Suprapubic skin (tissue), 4 donors: ENCODE measurements at places on chromosomes 16 and 17. TPM values are rescaled to one million over a fixed set of nuclear protein-coding genes. Genes with fewer than 3 reads are reported as not detected.

GRCh38 chr16:86962913-86963312 is 354.3 kb downstream of the C16orf95 start:
- no peak for DNase-seq

DNA sequence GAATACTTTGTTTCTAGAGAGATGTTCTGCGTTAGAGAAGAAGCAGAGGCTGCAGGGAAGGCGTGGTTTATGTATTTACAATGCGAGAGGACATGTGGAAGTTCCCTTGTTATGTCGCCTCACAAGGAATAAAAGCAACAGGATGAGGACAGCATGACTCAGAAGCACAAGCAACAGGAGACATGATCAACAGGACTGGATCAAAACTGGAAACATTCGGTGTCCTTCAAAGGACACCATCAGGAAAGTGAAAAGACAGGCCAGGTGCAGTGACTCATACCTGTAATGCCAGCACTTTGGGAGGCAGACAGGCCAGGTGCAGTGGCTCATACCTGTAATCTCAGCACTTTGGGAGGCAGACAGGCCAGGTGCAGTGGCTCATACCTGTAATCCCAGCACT is 52.6 kb downstream of the CCDC57 start:
- no peak for DNase-seq

- no peak for DNase-seq
Measured at GRCh38 chr16:19994466-19995170, 79.1 kb downstream of the GPR139 start.

DNA sequence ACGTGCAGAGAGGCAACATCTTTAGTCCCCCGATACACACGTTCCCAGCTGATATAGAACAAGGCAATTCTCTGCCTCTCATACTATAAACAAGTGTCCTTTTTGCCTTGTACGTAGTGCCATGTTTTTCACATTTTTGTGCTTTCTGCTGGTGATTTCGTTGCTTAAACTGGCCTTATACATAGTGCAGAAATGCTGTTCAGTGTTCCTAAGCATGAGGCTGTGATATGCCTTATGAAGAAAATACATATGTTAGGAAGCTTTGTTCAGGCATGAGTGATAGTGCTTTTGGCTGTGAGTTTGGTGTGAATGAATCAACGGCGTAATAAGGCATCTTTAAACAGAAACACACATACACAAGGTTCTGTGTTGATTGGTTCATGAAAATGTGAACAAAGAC is 77.2 kb downstream of the KATNIP start:
- DNase-seq, result no peak

GRCh38 chr17:9890124-9890523 is 14.9 kb downstream of the RCVRN start:
- DNase-seq, result no peak

- DNase-seq, result no peak
Measured at GRCh38 chr17:50205963-50206505, 4.6 kb upstream of the COL1A1 start.

GRCh38 chr16:69555437-69555836 is 10.3 kb upstream of the NFAT5 start:
- DNase-seq, result no peak

DNA sequence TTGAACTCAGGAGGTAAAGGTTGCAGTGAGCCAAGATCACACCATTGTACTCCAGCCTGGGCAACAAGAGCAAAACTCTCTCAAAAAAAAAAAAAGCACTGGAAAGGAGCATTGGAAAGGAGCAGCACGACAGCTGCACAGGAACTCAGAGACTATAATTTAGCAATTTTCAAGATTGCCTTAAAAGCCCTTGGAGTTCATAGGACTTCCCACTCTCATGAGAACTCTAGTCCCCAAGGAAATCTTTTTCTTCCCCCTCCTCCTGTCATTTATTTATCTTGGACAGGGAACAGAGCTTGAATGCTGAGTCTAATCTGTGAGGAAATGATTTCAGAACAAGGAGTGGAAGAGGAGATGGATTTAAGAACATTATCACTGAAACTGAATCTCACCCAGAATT is 69.0 kb downstream of the PLXDC1 start:
- DNase-seq, result no peak

DNA sequence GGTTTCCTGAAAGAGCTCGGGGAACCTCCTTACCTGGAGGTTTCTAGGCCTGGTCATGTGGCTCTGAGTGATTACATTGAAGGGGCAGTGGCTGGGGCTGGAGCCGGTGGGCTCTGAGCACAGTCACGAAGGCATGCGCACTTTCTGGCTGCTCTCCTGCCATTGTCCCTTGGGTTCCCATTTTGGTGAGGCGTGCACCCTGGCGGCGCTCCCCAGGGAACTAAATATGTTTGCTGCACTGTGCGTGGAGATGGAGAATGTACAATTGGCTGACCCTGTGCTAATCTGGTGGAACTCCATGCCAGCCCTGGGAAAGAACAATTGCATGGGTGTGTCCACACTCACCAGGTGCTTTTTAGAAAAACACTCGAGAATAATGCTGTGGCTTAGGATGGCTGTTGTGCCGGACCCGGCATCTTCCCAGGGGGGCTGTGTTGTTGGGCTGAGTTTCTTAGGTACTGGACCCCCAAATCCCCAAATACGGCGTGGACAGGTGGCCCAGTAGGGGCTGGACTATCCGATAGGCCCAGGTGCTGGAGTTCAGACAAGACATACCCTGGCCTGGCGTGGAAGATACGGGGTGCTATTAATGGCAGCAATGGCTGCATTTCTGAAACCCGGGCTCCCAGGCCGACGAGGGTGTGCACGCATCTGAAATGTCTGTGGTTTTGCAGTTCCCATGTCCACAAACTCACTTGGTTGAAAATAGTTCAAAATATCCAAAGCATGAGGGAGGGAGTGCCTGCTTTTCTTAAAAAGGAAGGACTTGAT is 230.5 kb downstream of the SEC14L1 start:
- DNase-seq, result peak; percentile 56

DNA sequence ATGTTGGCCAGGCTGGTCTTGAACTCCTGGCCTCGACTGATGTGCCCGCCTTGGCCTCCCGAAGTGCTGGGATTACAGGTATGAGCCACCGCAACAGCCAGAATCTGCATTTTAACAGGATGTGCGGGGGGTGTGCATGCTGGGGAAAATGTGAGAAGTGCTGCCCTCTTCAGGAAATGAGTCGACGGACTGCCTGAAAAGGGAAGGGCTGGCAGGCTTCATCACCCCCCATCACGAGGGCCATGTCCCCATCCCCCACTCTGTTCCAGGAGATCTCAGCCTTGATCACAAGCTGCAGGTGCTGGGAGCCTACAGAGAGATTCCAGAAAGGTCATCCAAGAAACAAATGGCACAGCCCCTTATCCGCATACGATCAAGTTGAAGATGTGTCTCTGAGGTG is 195.3 kb upstream of the RPL38 start:
- no peak for DNase-seq

- no peak for DNase-seq
Measured at GRCh38 chr17:60559995-60560859, 34.2 kb upstream of the APPBP2 start.

DNA sequence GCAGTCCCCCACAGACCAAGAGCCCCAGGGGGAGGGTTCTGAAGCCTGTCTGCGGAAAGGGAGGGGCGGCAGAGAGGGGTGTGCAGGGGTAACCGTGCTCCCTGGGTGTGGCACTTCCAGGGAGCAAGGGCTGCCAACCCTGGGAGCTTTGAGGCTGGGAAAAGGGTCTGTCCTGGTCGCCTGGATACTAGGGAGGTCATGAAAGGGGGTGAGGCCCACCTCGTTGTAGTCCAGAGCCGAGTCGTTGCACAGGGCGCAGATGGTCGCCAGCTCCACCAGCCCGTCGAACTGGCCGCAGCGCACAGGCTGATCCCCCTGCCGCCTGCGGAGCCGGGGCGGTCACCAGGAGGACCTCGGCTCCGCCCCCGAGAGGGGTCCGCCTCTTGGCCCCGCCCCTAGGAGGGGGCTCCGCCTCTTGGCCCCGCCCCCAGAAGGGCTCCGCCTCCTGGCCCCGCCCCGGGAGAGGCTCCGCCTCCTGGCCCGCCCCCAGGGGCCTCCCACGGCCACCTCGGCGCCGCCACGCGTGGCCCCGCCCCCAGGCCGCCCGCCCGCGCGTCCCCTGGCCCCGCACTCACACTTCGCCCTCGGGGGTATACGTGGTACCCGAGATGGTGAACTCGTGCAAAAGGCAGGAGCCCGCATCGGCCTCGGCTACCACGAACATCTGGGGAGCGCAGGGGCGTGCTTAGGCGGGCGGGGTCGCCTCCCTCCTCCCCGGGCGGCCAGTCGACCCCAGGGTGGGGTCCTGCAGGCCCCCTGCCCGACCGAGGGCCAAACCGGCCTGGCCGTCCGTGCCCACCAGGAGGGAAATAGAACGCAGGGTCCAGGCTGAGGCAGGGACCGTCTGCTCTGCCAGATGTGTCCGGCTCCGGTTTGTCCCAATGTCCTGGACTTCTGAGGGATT is 19.5 kb downstream of the ATP2A3 start:
- no peak for DNase-seq

- no peak for DNase-seq
Measured at GRCh38 chr17:73307130-73307529, 4.7 kb downstream of the CDC42EP4 start.

DNA sequence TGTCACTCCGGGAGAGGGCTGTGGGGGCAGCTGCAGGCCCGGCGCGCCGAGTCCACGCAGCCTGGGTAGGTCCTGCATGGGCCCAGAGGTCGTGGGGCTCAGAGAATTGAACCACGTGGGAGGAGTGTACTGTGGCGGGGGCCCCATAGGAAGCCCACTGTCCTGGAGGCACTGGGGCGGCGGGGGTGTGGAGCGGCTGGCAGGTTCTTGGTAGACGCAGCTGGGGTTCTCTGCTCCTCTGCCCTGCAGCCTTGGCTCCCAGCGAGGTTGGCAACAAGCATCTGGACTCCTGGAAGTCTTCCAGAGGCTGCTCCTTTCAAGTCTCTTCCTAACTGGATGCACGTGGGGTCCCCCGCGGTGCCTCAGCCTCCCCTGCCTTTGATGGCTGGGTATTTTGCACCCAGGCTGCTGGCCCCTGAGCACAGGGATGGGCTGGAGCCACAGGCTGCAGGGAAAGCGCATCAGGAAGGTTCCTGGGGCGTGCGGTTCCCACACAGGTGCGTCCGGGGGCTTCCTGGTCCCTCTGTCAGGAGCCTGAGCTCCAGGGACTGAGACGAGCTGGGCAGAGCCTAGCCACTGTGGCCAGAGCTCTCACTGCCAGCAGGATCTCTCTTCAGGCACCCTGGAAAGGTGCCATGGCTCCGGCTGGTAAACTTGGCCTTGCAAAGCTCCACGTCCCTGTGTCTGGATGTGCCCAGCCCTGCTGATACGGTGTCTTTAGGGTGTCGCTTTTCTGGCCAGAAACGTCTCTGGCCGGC is 9.3 kb downstream of the KCTD5 start:
- no peak for DNase-seq

GRCh38 chr16:81453091-81453728 is 8.6 kb downstream of the CMIP start:
- DNase-seq, result no peak

DNA sequence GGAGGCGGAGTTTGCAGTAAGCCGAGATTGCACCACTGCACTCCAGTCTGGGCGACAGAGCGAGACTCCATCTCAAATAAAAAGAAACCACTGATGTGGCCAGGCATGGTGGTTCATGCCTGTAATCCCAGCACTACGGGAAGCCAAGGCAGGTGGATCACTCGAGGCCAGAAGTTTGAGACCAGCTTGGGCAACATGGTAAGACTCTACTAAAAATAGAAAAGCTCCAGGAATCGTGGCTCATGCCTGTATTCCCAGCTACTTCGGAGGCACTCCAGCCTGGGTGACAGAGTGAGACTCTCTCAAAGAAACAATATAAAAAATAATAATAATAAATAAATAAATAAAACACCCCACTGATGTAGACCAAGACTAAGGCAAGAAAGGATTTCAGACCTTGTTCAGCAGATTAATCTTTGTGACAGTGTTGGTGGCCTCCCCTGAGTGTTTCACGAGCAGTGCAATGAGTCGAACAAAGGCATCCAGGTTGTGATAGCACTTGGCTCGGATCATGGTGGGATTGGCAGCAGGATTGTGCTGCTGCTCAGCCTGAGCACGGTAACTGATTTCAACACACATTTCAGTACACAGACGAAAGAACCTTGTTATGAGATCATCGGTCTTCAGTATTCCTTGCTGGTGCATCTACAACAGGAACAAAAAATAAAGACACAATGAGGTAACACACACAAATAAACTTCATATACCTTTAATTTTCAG is 18.6 kb downstream of the SETD6 start:
- DNase-seq, result no peak

ABCC6 gene
- total RNA-seq, result 0.49 TPM

ST6GALNAC2 gene
- 71.1 TPM for total RNA-seq

USP6 gene
- total RNA-seq, result not detected

CEP131 gene
- total RNA-seq, result 9.5 TPM

SLX1B gene
- 30.2 TPM for total RNA-seq

RGS11 gene
- 0.73 TPM for total RNA-seq

CLEC18A gene
- total RNA-seq, result 1.3 TPM

INTS2 gene
- 8.8 TPM for total RNA-seq

CCL4 gene
- not detected for total RNA-seq

CD79B gene
- 2.5 TPM for total RNA-seq

NOMO2 gene
- 55.2 TPM for total RNA-seq
